ENCODE measurements at places on chromosomes 4 and X. TPM values are rescaled to one million over a fixed set of nuclear protein-coding genes. Genes with fewer than 3 reads are reported as not detected.

DNA sequence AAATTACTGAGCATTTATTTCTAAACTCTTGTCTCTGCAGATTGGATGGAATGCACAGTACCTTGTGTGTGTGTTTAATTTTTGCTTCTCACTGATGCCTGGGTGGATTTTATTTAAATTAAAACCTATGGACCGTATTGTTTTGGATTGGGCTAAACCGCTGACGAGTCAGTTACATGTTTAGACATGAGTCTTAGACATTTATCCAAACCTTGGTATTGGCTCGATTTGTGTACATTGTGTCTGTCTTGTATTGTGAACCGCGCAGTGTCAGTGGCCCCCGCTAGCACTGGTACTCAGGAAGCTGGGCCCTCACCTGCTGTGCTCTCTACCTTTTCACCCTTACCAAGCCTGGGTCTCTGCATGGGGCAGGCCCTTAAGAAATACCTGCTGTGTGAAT lies 40.8 kb upstream of the TADA2B start:
- no peak overlapping the region for H3K4me3 ChIP-seq
- H3K36me3 ChIP-seq = peaks cover 47% of the 10 kb centered on the region
- H3K4me1 ChIP-seq = no peaks in the 10 kb centered on the region
- no peak for DNase-seq

- no peaks in the 10 kb centered on the region for H3K4me1 ChIP-seq
- H3K27ac ChIP-seq = no peak overlapping the region
- H3K27me3 ChIP-seq = no peaks in the 10 kb centered on the region
- no peak for DNase-seq
Observed at GRCh38 chr4:41510179-41510578, 27.8 kb upstream of the LIMCH1 start.

- peak overlapping the region; percentile 98 for H3K27ac ChIP-seq
- peaks cover 28% of the 10 kb centered on the region for H3K4me1 ChIP-seq
- H3K4me3 ChIP-seq = peak overlapping the region; percentile 93
Observed at GRCh38 chrX:74291577-74291963, 12.4 kb upstream of the ZCCHC13 start.

DNA sequence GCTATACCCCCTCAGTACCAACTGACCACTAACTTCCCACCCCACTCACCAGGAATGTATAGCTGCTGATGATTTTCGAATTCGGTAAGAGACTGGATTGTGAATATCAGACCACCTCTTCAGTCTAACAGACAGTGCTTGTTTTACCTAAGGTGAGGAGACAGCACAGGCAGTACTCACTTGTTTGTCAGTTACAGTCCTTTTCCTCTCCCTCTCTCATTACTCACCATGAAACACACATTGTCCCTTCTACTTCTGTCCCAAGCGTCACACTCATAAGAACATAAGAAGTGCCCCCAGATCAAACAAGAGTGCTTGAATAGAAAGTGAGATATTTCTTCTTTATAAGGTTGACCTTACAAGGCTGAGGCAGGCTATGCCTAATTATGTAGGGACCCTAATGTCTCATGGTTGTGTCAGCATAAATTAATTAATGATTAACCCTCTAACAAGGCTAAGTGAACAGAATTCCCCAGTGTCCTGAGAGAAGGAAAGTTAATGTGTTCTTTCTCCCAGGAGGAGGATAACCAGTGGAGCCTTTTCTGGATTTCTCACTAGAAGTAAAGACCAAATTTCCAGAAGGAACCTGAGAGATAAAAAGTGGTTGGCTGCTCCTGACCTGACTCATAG lies 32.2 kb downstream of the ZCCHC12 start:
- no peaks in the 10 kb centered on the region for H3K36me3 ChIP-seq
- H3K27me3 ChIP-seq = peaks cover 3% of the 10 kb centered on the region
- H3K27ac ChIP-seq = no peak overlapping the region
- no peak for DNase-seq
- H3K4me1 ChIP-seq = no peaks in the 10 kb centered on the region

GRCh38 chrX:45749375-45749774 lies 548.7 kb upstream of the DIPK2B start:
- no peaks in the 10 kb centered on the region for H3K27me3 ChIP-seq
- no peak for DNase-seq
- no peak overlapping the region for H3K4me3 ChIP-seq
- H3K4me1 ChIP-seq = peaks cover 12% of the 10 kb centered on the region
- peak overlapping the region; percentile 29 for H3K27ac ChIP-seq
- peaks cover 9% of the 10 kb centered on the region for H3K36me3 ChIP-seq

SPIN3 gene
- 13.3 TPM for total RNA-seq

- no peak overlapping the region for H3K4me3 ChIP-seq
- no peak for DNase-seq
- peaks cover 31% of the 10 kb centered on the region for H3K36me3 ChIP-seq
- peaks cover 10% of the 10 kb centered on the region for H3K4me1 ChIP-seq
- no peaks in the 10 kb centered on the region for H3K27me3 ChIP-seq
Observed at GRCh38 chr4:145132511-145133098, 34.5 kb downstream of the ABCE1 start.

FAM133A gene
- 0.13 TPM for total RNA-seq

PPP4R3C gene
- not detected for total RNA-seq

- H3K27ac ChIP-seq = no peak overlapping the region
- no peaks in the 10 kb centered on the region for H3K4me1 ChIP-seq
- peaks cover 9% of the 10 kb centered on the region for H3K27me3 ChIP-seq
Observed at GRCh38 chr4:72558655-72559054, 10.4 kb downstream of the ADAMTS3 start.

- no peak for DNase-seq
- peak overlapping the region; percentile 48 for H3K4me3 ChIP-seq
- peaks cover 24% of the 10 kb centered on the region for H3K4me1 ChIP-seq
- H3K27me3 ChIP-seq = peaks cover 90% of the 10 kb centered on the region
- no peak overlapping the region for H3K27ac ChIP-seq
Observed at GRCh38 chr4:174211622-174212044, 71.8 kb downstream of the FBXO8 start.

GRCh38 chr4:3823496-3824341 lies 57.5 kb downstream of the ADRA2C start:
- H3K36me3 ChIP-seq = no peaks in the 10 kb centered on the region
- H3K27ac ChIP-seq = no peak overlapping the region
- peaks cover 5% of the 10 kb centered on the region for H3K27me3 ChIP-seq
- DNase-seq = no peak
- peaks cover 10% of the 10 kb centered on the region for H3K4me1 ChIP-seq

NPY5R gene
- total RNA-seq = not detected

UGT8 gene
- total RNA-seq = not detected

NMU gene
- not detected for total RNA-seq

DNA sequence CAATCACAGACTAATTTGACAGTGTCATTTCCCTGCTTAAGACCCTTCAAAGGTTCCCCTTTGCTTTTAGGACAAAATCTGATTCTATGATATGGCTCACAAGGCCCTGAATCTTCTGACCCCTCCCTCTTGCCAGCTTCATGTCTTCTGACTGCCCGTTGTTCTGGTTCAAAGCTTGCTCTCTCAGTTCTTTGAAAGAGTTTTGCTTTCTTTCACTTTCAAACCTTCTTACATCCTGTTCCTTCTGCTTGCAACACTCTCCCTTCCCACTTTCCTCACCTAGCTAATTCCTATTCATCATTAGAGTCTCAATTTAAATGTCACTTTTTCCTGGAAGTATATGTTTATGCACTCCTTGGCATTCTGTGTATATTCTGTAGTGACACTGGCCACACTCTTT lies 299.2 kb downstream of the IDS start:
- no peak overlapping the region for H3K27ac ChIP-seq
- H3K4me1 ChIP-seq = no peaks in the 10 kb centered on the region
- no peaks in the 10 kb centered on the region for H3K36me3 ChIP-seq
- no peaks in the 10 kb centered on the region for H3K27me3 ChIP-seq
- no peak for DNase-seq
- H3K4me3 ChIP-seq = no peak overlapping the region

- no peak overlapping the region for H3K4me3 ChIP-seq
- H3K4me1 ChIP-seq = no peaks in the 10 kb centered on the region
- no peaks in the 10 kb centered on the region for H3K36me3 ChIP-seq
- H3K27ac ChIP-seq = no peak overlapping the region
- no peaks in the 10 kb centered on the region for H3K27me3 ChIP-seq
Observed at GRCh38 chr4:184613405-184613804, 35.8 kb downstream of the CASP3 start.

ENOPH1 gene
- total RNA-seq = 36.5 TPM

GRCh38 chrX:21940356-21940829 lies at the start of gene SMS:
Gene SMS (plus strand): TSS chrX:21940709. CDS start chrX:21940825, 116 bp downstream.
- H3K27ac ChIP-seq = peak within 1 kb of the TSS; percentile 79
- H3K27me3 ChIP-seq = no peaks in the 10 kb centered on the region
- peak; percentile 86 for DNase-seq

GRCh38 chr4:25146076-25146475 lies 14.2 kb downstream of the SEPSECS start:
- H3K27ac ChIP-seq = no peak overlapping the region
- peaks cover 9% of the 10 kb centered on the region for H3K36me3 ChIP-seq
- no peaks in the 10 kb centered on the region for H3K27me3 ChIP-seq
- no peaks in the 10 kb centered on the region for H3K4me1 ChIP-seq
- no peak for DNase-seq
- H3K4me3 ChIP-seq = no peak overlapping the region

DNA sequence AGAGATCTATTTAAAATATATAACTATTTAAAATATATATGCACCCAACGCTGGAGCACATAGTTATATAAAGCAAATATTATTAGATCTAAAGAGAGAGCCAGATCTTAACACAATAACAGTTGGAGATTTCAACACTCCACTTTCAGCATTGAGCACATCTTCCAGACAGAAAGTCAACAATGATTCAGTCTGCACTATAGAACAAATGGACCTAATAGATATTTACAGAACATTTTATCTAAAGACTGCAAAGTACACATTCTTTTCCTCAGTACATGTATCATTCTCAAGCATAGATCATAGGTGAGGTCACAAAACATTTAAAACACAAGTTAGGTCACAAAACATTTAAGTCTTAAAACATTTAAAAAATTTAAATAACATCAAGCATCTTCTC lies 36.4 kb downstream of the NLRP2B start:
- DNase-seq = no peak
- H3K36me3 ChIP-seq = no peaks in the 10 kb centered on the region
- H3K27me3 ChIP-seq = no peaks in the 10 kb centered on the region

GRCh38 chrX:24760363-24761000 lies 66.8 kb downstream of the POLA1 start:
- no peak for DNase-seq
- no peak overlapping the region for H3K4me3 ChIP-seq
- H3K27me3 ChIP-seq = no peaks in the 10 kb centered on the region
- H3K27ac ChIP-seq = no peak overlapping the region
- H3K4me1 ChIP-seq = peaks cover 10% of the 10 kb centered on the region
- peaks cover 25% of the 10 kb centered on the region for H3K36me3 ChIP-seq

GRCh38 chrX:123121241-123121640 lies 62.8 kb upstream of the GRIA3 start:
- H3K27me3 ChIP-seq = no peaks in the 10 kb centered on the region
- H3K4me3 ChIP-seq = no peak overlapping the region
- no peak for DNase-seq
- H3K27ac ChIP-seq = no peak overlapping the region

DNA sequence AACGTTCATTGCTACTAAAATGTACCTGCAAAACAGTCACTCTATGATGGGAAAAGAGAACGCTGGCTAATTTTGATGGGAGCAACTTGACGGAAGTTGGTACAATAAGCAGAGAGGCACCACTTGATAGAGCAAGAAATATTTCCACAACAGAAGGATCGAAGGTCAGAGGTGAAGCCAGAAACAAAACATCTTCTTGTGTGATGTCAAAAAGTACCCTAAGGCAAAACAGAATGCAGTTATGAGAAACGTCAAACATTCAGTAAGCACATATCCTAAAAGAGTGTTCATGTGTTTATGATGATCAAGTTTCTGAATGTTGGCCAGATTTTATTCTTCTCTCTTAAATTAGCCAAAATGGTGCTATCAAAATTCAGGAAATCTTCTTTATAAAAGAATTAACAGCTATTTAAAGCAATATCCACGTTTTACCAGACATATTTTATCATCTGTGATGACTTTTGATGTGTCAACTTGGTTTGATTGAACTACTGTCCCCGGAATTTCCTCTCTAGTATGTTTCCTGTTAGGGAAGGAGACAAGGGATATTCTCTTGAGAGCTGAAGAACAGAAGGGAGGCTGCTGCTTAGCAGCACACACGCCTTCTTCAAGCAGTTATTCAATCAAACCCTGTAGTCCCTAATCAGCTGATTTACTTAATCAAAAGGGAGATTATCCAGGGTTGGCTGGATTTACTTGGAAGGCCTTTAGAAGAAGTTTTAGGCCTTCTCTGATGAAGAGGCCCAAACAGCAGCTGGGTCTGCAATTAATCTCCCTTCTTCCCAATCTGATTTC lies 15.7 kb downstream of the AASDH start:
- H3K27ac ChIP-seq = peak overlapping the region; percentile 38
- H3K36me3 ChIP-seq = peaks cover 18% of the 10 kb centered on the region
- no peaks in the 10 kb centered on the region for H3K27me3 ChIP-seq

UNC5C gene
- total RNA-seq = 0.70 TPM

LNX1 gene
- total RNA-seq = 0.44 TPM

MTMR8 gene
- total RNA-seq = 1.5 TPM

DNA sequence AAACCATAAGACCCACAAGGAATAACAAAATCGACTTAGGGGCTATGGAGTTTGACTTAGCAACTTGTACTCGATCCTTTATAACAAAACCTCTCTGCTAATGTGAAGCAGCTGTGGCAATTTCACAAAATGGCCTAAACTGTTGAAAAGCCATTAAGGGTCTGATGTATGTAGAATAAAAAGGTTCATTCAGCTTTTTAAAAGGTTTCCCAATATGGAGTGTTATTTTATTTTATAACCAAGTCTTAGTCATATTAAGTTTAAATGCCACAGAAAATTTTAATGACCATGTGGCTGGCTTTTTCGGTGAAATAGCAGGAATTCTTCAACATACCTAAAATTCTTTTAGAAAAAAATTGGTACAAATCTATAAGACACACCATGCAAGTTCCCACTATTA lies 291.8 kb upstream of the HAND2 start:
- DNase-seq = no peak
- H3K4me1 ChIP-seq = no peaks in the 10 kb centered on the region
- H3K27me3 ChIP-seq = no peaks in the 10 kb centered on the region
- H3K27ac ChIP-seq = no peak overlapping the region
- H3K36me3 ChIP-seq = no peaks in the 10 kb centered on the region

DNA sequence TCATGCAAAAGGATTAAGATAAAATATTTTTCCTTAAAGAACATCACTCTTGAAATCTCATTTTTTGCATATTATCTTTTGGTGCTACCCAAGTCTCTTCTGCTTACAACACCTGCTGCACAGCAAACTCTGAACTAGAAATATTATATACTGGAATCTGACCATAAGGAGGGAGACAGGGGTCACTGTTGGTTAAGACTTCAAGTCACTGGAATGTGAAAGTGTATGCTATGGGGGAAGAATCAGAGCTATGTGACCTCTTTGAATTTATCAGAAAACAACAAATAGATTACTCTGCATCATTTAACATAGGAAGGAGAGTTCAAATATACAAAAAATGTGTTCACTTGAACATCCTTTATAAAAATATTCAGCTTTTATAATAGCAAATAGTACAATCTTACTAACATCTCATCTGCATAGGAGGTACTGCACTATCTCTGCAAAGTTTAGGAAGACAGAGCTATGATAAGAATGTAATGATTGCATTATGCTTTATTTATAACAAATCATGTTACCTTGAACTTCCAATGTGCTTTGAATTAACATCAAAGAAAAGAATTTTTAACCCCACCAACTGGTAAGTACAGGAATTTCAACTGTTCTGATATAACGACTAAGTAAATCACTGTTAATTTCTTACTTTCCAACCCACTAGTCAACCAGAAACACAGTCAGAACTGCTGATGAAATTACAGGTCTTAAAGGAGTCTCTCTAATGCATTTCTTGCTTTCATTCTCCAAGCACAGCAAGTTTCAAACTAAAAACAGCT lies 69.8 kb downstream of the ZNF827 start:
- H3K36me3 ChIP-seq = peaks cover 19% of the 10 kb centered on the region
- H3K27ac ChIP-seq = no peak overlapping the region
- no peak overlapping the region for H3K4me3 ChIP-seq
- peaks cover 24% of the 10 kb centered on the region for H3K4me1 ChIP-seq
- H3K27me3 ChIP-seq = no peaks in the 10 kb centered on the region
- DNase-seq = no peak
